HEK293T (cell line): ENCODE measurements at places on chromosomes 6 and 20.

DNA sequence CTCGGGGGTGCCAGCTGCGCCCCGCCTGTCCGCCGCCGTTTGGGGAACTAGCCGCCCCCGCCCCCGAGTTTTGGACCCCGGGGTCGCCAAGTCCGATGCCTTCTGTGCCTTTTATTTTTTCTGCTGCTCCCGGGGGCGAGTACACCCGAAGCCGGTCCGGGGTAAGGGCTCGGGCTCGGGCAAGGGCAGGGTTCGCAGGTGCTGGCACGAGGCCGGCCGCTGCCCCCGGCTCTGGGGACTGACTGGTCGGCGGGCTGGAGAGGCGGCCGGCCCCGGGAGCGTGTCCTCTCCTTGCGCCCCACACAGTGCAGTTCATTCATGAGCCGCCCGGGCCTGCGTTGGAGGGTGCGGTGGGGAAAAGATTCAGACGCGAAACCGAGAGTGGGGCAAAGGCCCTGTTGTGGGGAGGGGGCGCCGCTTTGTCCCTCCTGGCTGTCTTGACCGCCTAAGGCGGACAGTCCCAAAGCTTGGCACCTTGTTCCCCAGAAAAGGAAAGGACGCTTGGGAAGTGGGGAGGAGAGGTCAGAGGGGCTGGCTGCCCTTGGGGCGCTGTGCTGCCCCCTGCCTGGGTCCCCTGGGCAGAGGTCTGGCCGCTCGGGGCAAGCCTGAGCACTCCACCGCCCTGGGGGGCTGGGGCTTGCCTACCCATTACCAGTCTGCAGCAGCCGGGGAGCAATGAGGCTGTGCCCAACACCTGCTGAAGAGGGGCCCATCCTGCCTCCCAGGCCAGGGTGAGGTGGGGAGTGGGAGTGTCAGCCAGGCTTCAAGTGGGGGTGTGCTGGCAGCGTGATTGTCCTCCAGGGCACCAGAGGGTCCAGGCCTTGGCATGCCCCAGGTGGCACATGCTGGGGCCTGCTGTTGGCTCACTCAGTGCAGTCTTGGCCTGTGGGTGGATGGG, 915 bp downstream of the TMEM63B start:
- DNase-seq = peak; percentile 49

DNA sequence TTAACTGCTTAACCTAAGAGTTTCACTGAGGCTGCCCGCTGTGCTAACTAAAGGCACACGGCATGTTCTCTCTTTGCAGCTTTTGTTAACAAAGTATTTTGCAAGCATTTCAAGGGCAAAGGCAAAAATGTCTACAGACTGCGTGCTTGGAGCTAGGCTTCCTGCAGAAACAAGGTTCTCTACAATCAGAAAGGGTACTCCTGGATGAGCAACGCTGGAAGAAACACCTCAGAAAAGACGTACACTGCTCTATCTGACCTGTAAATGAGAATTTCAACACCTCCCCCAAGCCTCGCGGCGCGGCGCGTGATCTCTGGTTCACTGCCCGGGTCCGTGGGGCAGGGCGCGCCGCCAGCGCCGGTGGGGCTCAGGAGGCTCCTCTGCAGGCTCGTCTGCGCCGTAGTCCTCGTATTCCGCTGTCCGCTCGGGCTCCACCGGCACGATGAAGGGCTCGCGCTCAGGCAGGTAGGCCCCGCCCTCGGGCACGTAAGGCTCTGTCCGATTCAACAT, 120.9 kb downstream of the COL12A1 start:
- DNase-seq = no peak

DNA sequence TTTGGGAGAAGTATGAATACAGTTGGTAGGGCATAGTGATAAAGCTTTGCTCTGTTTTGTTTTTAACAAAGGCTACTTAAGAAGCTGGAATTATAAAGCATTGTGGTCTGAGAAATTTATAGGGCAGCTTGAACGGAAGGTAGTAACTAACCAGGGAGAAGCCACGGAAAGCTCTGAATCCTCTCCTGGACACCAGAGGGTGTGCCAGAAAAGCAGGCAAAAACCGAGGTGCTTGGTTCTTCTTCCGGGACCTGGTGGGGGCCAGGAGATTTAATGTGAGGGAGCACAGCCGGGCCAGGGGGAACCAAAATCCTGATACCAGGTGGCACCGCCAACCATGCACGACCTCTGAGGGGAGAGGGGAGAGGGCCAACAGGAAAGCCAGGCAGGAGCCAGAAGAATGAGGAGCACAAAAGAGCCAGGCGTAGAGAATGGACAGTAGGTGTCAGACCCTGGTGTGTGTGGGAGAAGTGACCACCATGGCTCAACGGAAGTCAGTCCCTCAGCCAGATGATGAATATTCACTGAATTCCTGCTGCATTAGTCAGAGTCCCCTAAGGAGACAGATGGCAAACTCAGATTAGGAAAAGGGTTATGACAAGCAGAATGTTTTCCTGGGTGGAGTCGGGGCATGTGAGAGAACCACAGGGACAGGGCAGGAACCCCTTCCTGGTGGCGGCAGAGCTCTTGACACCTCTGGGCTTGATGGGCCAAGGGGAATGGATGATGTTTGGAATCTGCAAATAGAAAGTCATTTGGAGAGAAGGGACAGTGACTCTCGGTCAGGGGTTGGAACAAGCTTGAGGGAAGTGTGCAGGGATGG, 262.3 kb downstream of the ZNF217 start:
- peak; percentile 9 for DNase-seq

DNA sequence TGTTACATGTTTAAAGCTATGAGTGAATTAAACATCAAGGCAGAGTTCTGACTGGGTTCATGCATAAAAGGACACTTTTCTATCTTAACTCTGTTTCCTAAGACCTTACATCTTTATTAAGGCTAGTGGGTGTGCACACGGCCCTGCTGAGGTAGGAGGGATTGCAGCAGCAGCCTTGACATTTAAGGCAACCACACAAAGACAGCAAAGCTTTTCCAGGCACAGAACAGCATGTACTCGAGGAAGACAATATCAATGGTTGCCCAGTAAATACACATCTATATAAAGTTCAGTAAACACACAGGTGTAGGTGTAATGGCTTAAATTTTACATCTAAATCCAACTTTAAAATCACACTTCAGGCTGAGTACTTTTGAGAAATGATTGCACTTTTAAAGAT, 79.8 kb upstream of the LOC128125822 start:
- DNase-seq = no peak

DNA sequence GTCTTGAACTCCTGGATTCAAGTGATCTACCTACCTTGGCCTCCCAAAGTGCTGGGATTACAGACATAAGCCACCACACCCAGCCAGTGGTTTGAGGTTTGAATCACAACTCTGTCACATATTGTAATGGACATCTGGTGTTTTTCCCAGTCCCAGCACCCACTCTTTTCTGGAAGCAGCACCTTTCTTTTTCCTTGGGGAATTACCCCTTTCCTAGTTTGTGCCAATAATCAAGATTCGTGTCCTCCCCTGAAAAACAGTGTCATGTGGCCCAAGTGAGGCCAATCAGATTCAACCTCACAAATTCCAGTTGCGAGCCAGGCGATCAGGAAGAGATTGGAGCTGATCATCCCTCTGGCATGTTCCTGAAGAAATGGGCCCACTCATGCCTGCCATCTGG, 71.7 kb upstream of the SGK1 start:
- DNase-seq = no peak

GRCh38 chr6:133892813-133893691, 4.1 kb downstream of the TCF21 start:
- no peak for DNase-seq

GRCh38 chr6:43240950-43241349, 2.3 kb upstream of the TTBK1 start:
- no peak for DNase-seq

DNA sequence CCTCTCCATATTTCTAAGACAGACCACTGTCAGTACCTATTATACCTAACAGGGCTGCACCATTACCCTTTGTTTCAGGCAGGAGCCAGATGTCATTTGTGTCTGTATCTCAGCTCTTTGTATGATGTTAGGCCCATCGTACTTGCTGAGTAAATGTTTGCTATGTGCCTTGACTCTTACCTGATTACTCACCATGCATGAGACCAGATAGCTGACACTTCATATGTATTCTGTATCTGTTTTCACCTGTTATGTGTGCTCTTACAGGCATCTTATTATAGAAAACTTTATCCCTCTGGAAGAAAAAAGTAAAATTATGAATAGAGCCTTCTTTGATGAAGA, 31.7 kb upstream of the ASXL1 start:
- DNase-seq = no peak

GRCh38 chr20:62463651-62464424, 12.0 kb downstream of the GATA5 start:
- DNase-seq = no peak

DNA sequence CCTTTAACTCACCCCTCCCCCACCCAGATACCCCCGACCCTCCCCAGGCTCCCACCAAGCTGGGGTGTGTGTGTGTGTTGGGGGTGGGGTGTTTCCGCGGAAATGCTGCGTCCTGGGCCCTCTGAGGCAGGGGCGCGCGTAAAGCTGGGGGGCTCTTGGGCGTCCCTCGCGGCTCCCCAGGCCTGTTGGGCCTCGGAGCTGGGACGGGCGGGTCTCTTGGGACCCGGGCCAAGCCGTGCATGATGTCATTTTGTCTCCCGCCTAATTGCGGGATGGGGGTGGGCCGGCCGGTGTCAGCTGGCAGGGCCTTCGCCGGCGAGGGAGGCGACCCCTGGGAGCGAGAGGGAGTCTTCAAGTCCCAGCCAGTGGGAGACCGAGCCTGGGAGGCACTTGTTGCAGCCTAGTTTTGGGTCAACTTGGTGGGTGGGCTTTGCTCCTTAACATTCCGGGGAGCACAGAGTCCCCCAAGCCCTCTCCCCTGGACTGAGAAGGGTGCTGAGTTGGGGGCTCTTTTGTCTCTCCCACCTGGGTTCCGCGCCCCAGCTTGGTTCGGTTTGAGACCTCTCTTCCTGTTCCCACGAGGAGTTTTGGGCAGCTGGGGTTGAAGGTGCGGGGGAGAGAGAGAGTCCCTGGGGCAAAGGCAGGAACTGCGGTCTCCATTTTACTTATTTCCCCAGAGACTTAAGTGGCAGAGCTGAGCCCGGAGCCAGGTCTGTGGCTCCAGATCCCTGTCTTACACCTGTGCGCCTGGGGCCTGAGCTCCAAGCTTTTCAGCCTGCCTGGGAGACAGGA, 623 bp downstream of the MYBL2 start:
- peak; percentile 65 for DNase-seq

GRCh38 chr6:109944448-109944847, 33.7 kb upstream of the GPR6 start:
- no peak for DNase-seq
